ENCODE measurements at places on chromosomes 3 and 15. TPM values are rescaled to one million over a fixed set of nuclear protein-coding genes. Genes with fewer than 3 reads are reported as not detected.

DNA sequence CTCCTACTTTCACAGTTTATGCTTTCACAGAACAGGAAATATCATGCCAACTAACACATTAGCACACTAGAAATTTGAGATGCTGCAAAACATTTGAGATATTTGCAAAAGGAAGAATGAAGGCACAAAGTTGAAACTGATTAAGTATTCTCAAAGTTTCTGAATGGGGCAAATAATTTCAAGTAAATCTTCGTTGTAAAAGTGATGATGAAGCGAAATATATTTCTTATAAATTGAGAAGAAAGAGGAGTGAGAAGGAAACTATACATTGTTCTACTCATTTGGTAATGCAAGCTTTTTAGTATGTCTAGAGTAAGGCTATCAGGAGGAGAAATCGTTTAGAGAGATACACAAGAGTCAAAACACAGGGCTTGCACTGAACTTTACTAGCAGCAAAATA lies 24.3 kb upstream of the LSAMP start:
- H3K36me3 ChIP-seq, result no peaks in the 10 kb centered on the region
- H3K27me3 ChIP-seq, result no peaks in the 10 kb centered on the region
- H3K27ac ChIP-seq, result no peak overlapping the region

The PLCL2 gene
- total RNA-seq, result 50.9 TPM

The LCTL gene
- total RNA-seq, result not detected

GRCh38 chr15:95894407-95894956 lies 436.0 kb upstream of the NR2F2 start:
- H3K36me3 ChIP-seq, result no peaks in the 10 kb centered on the region
- H3K27me3 ChIP-seq, result peaks cover 24% of the 10 kb centered on the region
- H3K4me3 ChIP-seq, result no peak overlapping the region
- DNase-seq, result no peak

The MME gene
- total RNA-seq, result not detected

The GPR149 gene
- total RNA-seq, result not detected

The TEX9 gene
- total RNA-seq, result 1.1 TPM

- H3K27me3 ChIP-seq, result no peaks in the 10 kb centered on the region
- no peak overlapping the region for H3K4me3 ChIP-seq
- no peak overlapping the region for H3K27ac ChIP-seq
- no peak for DNase-seq
- H3K36me3 ChIP-seq, result no peaks in the 10 kb centered on the region
- no peaks in the 10 kb centered on the region for H3K4me1 ChIP-seq
Measured at GRCh38 chr3:79517766-79518413, 249.9 kb downstream of the ROBO1 start.

DNA sequence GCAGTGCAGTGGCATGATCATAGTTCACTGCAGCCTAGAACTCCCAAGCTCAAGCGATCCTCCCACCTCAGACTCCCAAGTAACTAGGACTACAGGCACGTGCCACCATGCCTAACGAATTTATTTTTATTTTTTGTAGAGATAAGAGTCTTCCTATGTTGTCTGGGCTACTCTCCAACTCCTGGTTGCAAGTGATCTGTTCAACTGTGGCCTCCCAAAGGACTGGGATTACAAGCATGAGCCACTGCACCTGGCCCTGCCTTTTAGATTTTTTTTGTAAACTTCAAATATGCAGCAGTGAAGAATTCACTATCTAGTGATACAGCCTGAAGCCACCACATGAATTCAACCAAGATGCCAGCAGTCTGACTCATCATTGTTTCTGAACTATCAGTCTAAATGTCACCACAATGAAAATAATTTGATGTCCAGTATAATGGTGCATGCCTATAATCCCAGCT lies 32.7 kb downstream of the UBXN7 start:
- no peak for DNase-seq
- peaks cover 16% of the 10 kb centered on the region for H3K36me3 ChIP-seq
- H3K27ac ChIP-seq, result no peak overlapping the region

DNA sequence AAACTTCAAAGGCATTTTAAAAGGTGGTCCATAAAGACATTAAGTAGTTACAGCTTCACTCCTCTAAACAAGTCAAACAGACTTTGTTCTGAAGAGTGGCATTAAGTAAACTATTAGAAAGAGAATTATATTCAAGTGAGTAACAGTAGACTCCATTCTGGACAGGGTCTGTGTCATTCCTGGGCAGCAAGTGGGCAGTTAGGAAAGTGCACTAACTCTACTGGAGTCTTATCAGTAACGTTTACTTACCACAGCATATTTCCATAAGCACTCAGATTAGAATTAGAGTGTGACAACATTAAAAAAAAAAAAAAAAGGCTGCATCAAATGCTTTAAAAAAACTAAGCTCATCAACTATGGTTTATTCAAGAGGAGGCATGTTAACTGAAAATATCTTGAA lies 10.6 kb downstream of the UBR1 start:
- H3K4me1 ChIP-seq, result peaks cover 42% of the 10 kb centered on the region
- H3K27ac ChIP-seq, result no peak overlapping the region
- H3K27me3 ChIP-seq, result no peaks in the 10 kb centered on the region
- peaks cover 40% of the 10 kb centered on the region for H3K36me3 ChIP-seq
- no peak for DNase-seq
- no peak overlapping the region for H3K4me3 ChIP-seq

The C2CD4B gene
- total RNA-seq, result not detected

The LHFPL4 gene
- not detected for total RNA-seq

The PRR23E gene
- not detected for total RNA-seq

The TBC1D5 gene
- 55.2 TPM for total RNA-seq

The RTP1 gene
- total RNA-seq, result not detected

The CGNL1 gene
- total RNA-seq, result not detected

The RYR3 gene
- total RNA-seq, result not detected

DNA sequence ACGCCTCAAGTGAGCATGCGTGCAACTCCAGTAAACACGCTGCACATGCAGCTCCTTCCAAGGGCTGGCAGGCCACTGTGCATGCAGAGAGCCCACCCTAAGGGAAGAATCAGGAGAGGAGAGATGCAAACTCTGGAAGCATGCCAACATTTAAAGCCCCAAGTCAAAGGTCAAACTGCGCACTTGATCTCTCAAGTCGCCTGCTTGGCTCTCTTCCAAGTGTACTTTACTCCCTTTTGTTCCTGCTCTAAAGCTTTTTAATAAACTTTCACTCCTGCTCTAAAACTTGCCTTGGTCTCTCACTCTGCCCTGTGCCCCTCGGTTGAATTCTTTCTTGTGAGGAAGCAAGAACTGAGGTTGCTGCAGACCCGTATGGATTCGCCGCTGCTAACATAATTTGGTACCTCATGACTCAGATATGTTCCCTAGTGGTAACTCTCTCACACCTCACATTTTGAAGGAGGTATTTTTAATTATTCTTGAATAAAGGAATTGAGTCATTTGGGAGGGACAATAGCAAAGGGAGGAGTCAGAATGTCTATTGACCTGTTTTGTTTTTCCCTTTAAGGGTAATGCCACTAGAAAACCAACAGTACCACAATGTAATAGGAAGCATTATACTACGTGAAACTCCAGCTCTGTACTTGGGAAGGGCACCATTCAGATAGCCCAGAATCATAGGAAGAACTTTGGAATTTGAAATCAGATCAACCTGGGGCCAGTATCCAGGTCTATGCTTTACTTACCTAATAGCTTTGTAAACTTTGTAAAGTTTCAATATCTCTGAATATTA lies 19.6 kb upstream of the DGKG start:
- no peak for DNase-seq
- H3K4me3 ChIP-seq, result no peak overlapping the region
- H3K27ac ChIP-seq, result no peak overlapping the region
- H3K4me1 ChIP-seq, result peaks cover 8% of the 10 kb centered on the region
- peaks cover 2% of the 10 kb centered on the region for H3K27me3 ChIP-seq

The COL6A5 gene
- not detected for total RNA-seq

The XYLB gene
- total RNA-seq, result 7.0 TPM

The OIP5 gene
- total RNA-seq, result 21.9 TPM
